ENCODE measurements at places on chromosomes 13 and 19.

DNA sequence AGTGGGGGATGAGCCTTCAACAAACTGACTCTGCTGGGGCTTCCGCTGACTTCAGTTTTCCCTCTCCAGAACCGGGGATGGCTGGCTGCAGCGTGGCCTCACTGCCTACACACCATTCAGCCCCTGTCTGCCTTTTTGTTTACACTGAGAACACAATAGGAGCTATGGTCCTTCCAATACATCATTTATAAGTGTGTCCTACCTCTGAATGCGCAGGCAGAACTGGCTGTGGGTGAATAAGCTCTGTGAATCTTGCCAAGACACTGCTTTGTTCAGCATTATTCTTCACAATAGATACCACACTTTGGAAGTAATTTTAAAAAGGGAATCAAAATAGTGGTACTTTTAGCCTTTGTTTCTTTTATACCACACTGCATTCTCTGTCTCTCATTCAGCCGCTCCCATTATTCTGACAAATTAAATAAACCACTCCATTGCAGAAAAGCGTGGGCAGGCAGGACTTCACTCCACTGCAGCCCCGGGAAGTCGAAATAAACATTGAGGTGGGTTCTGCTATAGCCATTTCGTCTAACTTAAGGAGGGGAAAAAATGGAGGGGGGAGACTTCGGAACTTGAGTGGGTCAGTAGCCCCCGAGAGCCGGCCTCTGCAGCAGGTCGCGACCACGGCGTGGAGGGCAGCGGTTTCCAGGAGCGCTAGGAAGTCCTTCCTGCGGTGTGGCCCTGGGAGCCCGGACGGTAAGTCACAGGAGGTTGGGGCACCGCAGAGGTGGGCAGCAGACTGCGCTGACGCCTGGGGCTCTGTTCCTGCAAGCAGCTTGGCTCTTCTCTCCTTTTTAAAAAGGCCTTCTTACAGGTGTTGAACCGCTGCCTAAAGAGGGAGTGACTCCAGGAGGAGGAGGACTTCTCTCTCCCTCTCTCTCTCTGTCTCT is 94.8 kb upstream of the SOX1 start:
- no peak for DNase-seq

GRCh38 chr19:1465191-1466016 is 13.6 kb downstream of the C19orf25 start:
- DNase-seq = no peak

DNA sequence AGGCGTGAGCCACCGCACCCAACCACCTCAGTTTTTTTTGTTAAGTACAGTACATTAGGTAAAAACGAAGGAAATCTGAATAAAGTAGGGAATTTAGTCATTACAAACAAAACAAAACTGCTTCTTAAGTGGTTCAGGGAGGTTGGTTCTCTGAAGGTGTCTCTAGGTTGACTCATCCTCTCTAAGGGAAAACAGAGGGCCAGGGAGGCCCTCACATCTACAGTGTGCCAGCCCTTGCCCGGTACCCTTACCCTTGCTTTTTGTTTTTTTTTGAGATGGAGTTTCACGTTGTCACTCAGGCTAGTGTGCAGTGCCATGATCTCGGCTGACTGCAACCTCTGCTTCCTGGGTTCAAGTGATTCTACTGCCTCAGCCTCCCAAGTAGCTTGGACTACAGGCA is 17.2 kb upstream of the JUND start:
- DNase-seq = no peak

DNA sequence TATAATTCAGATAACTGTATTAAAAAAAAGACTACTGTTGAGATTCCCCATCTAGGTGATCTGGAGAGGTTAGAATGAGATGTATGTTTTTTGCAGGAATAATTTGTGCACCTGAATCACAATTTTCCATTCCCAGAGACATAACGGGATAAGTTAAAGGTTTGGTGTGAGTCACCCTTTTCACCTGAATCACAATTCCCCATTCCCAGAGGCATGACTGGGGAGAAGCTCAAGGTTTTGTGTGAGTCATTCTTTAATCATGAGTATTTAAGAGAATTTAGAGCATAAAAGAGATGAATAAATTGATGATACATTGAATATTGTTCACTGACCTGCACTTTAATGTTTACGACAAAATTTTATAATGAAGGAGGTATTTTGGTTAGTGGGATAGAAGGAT is 9.0 kb downstream of the OR7A5 start:
- DNase-seq = no peak
